ENCODE measurements at places on chromosomes 1 and 21. TPM values are rescaled to one million over a fixed set of nuclear protein-coding genes. Genes with fewer than 3 reads are reported as not detected.

Gene FCAMR
- not detected for total RNA-seq

Gene TNFRSF4
- not detected for total RNA-seq

Gene BNIPL
- 0.26 TPM for total RNA-seq

Gene HSPA6
- 0.17 TPM for total RNA-seq

Gene CD5L
- not detected for total RNA-seq

Gene B4GALT2
- 95.2 TPM for total RNA-seq

Gene SH2D2A
- total RNA-seq, result 0.09 TPM

Gene HJV
- total RNA-seq, result not detected

Gene KCNE2
- not detected for total RNA-seq

Measured in HFFc6 (cell line).